ENCODE measurements at places on chromosomes 3 and 15.

GRCh38 chr15:29438703-29439055 is 169.1 kb upstream of the NSMCE3 start:
- no peak for DNase-seq

DNA sequence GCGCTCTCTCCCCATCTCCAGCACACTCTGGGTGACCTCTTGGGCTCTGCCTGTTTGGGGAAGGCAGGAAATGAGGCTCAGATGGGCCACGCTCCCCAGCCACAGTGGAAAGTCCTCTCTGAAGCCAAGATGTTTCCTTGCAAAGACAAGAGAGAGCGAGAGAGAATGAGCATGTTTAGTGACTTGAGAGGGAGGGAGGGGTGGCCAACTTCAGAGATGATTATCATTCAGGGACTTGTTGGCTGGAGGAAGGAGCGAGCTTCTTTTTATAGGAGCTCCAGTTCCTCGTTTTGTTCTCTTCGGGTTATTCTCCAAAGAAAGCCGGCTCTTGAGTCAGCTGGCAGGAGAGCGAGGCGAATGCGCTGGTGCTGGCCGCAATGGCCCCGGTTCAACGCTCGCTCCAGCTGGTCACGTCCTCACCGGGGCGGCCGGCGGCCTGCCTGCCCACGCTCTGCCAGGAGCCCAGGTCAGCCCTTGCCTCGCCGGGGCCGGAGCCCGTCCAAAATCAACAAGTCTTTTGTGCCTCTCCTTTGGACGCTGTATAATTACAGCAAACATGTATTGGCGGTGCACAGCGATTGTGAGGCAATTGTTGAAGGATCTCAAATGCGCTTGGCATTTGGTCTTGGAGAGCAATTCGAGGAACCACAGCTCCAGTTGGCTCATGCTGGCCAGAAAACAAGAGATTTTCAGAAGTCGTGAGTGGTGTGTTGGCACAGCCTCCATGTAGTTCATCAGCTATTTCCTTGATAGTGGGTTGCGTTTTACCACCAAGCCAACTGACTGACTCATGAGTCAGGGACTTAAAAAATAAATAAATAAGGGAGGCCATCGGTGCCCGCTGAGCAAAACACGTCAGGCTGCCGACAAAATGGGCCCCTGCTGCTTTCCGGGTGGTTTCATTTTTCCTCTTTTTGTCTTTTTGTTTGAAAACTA is 288.6 kb downstream of the UACA start:
- peak; percentile 12 for DNase-seq

DNA sequence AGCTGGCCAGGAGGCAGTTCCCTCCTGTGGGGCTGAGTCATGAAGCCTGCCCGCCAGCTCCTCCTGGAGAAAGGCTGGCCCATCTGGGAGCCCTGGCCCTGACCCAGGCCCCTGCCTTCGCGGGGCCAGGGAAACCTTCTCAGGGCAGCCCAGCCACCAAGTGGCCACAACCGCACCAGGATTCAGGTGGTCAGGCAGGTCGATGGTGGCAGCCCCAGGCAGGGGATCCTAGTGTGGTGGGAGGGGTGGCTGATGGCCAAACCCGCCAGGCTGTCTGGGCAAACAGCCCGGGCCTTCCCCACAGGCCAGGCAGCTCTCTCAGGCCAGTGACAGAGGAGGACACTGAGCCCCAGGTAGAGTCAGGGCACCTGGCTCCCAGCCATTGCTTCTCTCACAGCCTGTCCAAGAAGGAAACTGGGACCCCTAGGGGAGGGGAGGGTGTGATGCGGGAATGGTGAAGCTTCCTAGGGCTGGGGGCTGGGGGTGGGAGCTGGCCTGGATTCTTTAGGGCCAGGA is 1.2 kb downstream of the TWF2 start:
- no peak for DNase-seq

GRCh38 chr3:10337323-10338163 is 16.6 kb upstream of the SEC13 start:
- no peak for DNase-seq

Measured in activated naive CD4-positive, alpha-beta T cell (primary cell).